CD4-positive, alpha-beta T cell (primary cell): ENCODE measurements at places on chromosomes 7 and 10. TPM values are rescaled to one million over a fixed set of nuclear protein-coding genes. Genes with fewer than 3 reads are reported as not detected.

Gene TFPI2
- total RNA-seq = not detected

Gene NPFFR1
- 0.03 TPM for total RNA-seq

Gene CHST15
- total RNA-seq = 0.42 TPM

Gene FEZF1
- not detected for total RNA-seq

- no peak for DNase-seq
Observed at GRCh38 chr7:153524070-153524601, 528.1 kb upstream of the DPP6 start.

- DNase-seq = no peak
Observed at GRCh38 chr7:144256112-144256511, 8.5 kb downstream of the OR2A7 start.

DNA sequence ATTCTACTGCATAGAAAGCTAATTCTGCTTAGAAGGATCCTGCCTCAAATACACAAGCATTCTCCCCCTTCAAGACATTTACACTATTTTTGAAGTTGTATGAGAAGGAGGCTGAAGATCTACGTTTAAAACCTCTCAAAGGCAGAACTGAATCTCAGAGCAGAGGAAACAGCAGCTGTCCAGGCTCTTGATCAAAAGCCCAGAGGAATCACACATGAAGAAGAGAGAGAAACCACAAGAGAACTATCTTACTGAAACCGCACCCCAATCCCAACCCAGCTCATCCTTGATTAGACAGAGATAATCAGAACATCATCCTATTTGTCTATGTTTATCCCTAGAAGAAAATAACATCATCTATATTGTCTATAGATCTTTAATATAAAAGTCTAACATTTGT, 2.2 kb upstream of the DNAJC1 start:
- DNase-seq = no peak

DNA sequence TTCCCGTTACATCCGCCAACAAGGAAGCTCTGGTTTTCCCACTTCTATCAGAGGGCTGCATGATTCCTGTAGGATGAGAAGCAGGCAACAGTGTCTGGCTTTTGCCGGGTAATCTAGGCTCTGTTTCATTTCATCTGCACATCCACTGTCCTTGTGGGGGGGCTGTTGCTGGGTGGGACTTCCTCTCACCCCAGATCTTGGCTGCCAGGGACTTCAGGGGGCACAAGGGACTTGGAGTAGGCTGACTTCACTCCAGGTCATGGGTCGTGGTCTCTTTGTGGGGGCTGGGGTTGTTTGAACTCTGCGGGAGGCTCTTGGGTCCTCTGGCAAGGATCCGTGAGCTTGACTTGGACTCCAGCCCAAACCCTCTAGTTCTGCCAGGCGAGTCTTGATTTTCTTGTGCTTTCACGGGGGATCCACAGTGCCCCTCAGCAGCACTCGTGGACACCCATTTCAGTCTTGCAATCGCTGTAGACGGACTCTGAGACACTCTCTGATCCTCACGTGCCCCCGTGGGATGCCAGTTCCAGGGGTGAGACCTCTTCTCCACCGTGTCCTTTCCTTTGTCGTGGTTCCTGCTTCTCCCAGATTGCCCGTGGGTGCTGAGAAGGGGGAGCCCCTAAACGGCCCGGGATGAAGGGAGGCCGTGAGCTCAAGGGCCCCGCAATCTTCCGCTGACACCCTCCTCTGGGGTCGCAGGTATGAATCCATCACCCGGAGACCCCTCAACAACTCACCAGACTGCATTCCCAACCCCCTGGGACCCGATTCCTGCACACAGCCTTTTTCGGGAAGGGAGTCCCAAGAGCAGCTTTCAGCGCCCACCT, 21.4 kb upstream of the ZNF273 start:
- no peak for DNase-seq

DNA sequence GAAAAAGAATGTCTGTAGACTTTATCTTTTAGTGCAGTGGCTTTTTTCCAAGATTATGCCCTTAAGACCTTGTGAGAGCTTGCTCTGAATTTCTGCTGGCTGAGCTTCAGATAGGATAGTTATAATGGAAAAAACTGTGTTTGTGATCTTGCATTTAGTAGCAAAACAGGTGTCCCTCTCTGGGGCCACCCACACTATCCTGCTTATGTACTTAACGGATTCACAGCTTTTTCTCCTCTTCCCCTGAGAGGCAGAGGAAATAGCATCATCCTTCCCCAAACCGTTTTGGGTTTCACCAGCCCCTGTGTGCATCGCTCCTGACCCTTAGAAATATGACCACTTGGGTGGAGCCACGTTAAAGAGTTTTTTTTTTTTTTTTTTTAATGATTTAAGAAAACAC, 101.2 kb downstream of the RAB18 start:
- DNase-seq = no peak

- peak; percentile 46 for DNase-seq
Observed at GRCh38 chr7:134605978-134606923, 40.4 kb upstream of the BPGM start.

DNA sequence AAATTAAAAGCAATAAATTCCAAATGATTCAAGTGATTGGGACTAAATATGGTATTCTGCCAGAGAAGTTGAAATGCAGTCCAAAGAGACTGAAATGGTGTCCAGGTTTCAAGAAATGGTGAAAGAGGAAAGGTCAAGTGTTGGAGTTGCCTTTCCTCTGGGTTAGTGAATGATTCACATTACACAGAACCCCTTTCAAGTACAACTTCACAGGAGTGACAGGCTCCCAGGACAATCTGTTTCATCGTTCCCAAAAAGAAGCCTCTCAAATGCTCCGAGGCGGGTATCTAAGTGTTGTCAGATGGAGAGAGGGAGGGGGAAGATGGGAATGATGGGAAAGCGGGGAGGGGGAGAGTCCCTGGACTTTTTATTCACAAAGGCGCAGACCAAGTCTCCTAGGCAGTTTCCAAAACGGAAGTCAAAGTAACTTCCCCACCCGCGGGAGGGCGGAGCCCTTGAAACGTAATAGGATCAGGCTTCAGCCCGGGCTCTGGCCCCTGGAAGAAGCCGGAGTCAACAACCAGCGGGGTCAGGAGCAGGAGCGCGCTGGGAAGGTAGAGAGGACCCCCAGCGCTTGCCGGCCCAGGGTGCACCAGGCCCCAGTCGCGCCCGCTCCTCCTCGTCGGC, 754 bp downstream of the SLC25A13 start:
- peak; percentile 59 for DNase-seq

DNA sequence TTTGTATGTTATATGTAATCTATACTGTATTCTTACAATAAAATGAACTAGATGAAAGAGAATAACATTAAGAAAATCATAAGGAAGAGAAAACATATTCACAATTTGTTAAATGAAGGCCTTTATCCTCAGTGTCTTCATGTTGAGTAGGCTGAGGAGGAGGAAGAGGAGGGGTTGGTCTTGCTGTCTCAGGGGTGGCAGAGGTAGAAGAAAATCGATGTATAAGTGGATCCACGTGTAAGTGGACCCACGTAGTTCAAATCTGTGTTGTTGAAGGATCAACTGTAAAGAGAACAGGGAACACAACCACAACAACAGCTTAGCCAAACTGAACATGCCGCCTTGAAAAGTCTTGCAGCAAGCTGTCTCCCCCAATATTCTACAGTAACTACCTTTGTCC, 161.6 kb upstream of the NRP1 start:
- no peak for DNase-seq
